Nucleus accumbens (tissue), 56 donors: ENCODE measurements at places on chromosomes 13 and 19.
A peak's percentile ranks its signal among the peaks of the same experiment; 100 is the strongest.

DNA sequence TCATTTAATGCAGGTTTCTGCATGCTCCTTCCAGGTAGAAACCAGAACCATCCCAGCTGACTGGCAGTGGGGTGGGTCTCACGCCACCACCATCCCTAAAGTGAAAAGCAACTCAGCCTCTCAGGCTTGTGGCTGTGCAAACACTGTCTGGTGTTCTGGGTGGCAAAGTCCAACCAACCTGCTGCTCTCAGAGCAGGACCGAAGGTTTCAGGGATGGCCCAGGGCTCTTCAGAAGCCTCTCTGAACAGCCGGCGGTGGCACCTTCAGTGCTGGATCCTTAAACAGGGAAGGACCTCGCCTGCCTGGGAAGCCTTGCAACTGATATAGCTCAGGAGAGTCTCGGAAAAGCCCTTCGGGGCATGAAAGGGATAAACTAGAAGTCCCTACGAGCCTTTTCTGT lies 100.8 kb downstream of the COL4A1 start:
- no peak for DNase-seq

- no peak for DNase-seq
These were observed 11.8 kb downstream of the RASA3 start for GRCh38 chr13:114120591-114121011.

- no peak for DNase-seq
These were observed 66.1 kb downstream of the ATP7B start for GRCh38 chr13:51945149-51945548.

DNA sequence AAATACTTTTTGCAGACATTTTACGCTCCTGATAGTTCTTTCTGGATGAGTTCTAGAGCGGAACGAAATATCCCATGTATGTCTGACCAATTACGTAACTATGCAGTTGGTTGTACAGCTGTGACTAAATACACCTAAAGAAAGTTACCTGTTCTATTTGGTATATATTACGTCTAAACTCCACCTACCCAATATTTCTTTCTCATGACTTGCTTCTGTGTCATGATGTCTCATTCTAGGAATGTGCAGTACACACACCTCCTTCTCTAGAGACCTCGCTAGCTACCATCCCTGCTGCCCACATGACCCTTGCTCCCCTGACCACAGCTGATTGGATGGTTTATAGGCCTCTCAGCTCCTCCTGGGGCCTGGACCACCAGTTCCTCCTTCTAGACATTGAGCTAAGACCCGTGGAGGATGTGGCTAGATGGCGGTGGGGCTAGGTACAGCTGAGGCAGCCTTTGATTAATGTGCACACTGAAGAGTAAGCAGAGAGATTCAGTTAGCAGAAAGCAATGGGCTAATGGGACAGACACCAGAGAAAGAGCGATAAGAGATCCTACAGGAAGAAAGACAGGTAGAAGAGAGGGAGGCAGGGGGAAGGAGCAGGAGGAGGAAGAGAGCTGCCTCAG lies 422.1 kb downstream of the COG6 start:
- DNase-seq, result no peak

DNA sequence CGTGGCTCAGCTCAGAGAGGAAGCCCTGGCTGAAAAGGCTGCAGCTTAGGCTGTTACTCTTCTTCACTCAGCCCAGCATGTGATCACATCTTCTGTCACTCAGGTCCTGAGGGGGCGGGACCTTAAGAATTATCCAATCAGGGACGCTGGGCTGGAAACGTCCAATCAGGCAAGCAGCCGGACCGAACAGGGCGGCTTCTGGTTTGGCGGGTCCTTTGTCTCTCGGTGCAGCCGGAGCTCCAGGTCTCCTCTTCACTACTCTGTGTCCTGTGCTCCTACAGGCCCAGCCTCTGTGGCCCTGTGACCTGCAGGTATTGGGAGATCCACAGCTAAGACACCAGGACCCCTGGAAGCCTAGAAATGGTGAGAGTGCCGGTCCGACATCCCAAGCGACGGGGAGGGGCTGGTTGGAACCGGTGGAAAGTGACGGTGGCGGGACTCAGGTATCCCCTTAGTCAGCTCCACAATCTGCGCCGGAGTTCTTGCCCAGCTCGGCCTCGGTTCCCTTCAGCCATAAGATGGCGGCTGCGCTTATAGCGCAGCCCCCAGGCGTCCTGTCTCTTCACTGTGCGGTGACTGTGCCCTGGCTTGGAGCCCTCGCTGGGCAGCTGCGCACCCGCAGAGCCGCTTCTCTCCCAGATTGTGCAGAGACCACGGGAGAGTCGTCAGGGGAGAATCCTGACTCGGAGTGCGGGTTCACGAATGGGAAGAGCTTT lies at the start of gene ZNF93:
Gene ZNF93, plus strand, starts transcription at position 218 of the 716 bp plus-strand sequence. Its CDS starts 143 bp downstream, at position 361.
- peak; percentile 83 for DNase-seq

GRCh38 chr19:16112778-16113177 lies 1.1 kb downstream of the RAB8A start:
- DNase-seq, result no peak

GRCh38 chr19:18167975-18168645 lies 5.5 kb upstream of the IFI30 start:
- DNase-seq, result no peak

DNA sequence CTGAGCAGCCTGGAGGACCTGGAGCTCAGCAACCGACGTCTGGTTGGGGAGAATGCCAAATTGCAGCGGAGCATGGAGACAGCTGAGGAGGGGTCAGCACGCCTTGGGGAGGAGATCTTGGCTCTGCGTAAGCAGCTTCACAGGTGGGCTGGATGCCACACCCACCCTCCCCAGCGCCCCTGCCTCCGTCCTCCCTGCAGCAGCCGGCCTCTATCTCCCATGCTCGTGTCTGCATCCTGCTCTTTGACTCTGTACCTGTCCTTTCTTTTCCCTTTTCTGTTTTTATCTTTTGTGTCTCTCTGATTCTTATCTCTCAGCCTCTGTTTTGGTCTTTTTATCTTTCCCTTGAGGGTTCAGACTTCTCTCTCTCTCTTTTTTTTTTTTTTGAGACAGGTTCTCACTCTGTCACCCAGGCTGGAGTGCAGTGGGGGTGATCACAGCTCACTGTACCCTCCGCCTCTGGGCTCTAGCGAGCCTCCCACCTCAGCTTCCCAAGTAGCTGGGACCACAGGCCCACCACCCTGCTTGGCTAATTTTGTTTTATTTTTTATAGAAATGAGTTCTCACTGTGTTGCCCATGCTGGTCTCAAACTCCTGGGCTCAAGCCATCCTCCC lies 10.1 kb downstream of the KASH5 start:
- DNase-seq, result no peak

DNA sequence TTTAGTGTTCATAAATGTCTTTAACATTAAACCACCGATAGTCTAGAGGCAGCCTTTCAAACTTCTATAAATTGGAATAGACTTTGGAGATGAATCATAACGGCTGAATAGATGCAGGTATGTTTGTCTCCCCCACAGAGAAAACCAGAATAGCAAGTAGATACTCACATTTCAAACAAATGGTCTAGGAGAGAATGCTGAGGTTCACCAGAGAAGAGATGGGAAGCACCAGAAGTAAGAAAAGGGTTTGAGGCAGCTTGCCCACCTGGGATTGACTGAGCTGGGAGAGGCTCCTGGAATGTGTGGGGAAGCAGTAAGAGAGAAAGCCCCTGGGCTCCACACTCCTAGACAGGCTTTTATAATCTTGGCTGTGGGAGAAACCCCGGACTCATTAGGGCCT lies 6.4 kb downstream of the IGFL3 start:
- DNase-seq, result no peak

- no peak for DNase-seq
These were observed 83.4 kb downstream of the GPC6 start for GRCh38 chr13:93309886-93310523.

DNA sequence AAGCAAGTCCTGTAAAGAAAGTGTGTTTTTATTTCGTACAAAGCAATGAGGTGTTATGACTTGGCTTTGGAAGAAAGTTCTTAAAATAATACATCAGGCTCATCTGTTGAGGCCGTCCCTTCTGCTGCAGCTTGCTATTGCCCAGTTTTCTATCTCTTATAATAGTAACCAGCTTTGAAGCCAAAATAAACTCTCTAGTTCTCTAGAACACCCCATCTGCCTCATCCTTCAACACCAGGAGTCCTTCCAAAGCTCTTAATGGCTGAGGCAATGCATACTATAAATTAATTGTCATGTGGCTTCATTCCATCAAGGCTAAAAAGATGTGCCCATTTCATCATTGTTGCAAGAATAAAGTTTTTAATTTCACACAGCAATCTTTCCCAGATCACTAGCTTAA lies 49.4 kb upstream of the IPO5 start:
- DNase-seq, result no peak

GRCh38 chr13:28179974-28180373 lies 41.6 kb downstream of the PAN3 start:
- DNase-seq, result no peak

GRCh38 chr19:16041299-16041990 lies 34.9 kb upstream of the TPM4 start:
- peak; percentile 67 for DNase-seq

- DNase-seq, result no peak
These were observed 17.1 kb downstream of the MIER2 start for GRCh38 chr19:327291-328024.

GRCh38 chr19:42420055-42420544 lies 7.1 kb downstream of the LIPE start:
- DNase-seq, result no peak

- DNase-seq, result no peak
These were observed 682 bp downstream of the ATP4A start for GRCh38 chr19:35562776-35563175.

DNA sequence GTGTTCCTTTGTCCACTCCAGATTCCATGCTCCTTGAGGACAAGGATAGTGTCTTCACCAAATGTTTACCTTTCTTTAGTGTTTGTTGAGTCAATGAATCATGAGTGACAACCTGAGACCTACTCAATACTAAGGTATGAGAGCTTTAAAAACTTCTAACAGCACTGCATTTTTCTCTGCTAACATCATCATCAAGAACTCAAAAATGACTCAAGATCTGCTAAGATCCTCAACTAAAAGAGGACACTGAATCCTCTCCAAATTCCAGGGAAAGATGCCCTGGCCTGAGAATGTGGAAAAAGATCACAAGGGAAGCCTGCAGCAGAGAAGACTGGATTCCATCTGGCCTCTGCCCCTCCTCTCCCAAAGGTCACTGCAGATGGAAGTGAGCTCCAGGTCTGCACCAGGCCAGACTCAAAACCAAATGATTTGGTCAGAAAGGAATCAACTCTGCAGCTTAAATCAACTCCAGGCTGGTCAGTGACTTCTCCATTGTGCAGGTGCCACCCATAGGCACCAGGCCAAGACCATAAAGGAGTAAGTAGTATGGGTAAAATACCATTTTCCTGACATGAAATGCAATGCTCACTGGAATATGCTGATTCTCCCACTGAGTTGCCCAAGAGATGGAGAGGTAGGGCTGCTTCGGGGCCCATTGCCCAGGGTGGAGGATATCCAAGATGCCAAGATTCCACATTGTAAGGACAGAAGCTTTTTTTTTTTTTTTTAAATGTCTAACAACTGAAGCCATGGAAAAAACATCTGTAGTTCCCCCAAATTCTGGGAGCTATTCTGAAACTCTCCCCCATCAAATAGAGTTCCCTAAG lies 89.5 kb upstream of the DOCK9 start:
- DNase-seq, result no peak

GRCh38 chr13:98451676-98452470 lies 125.0 kb downstream of the STK24 start:
- DNase-seq, result peak; percentile 46

DNA sequence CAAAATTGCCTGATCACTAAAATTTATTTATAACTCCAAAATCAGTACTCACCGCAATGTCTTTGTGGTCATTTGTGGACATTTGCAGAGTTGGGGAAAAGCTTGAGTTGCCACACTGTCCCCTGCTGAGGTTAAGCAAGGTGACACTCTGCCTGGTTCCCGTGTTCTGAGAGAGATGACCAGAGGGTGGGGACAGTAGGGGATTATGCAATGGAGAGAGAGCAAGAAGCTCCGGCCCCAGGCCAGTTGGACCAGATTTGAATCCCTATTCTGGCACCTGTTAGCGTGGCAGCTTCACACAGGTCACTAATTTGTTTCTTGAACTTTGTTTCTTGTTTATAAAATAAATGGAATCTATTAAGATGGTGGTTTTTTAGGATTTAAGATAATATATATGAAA lies 17.8 kb downstream of the ERCC5 start:
- no peak for DNase-seq

GRCh38 chr13:48975101-48975855 lies 434 bp upstream of the FNDC3A start:
- DNase-seq, result peak; percentile 32

GRCh38 chr19:49987159-49987698 lies 26.3 kb upstream of the SIGLEC11 start:
- peak; percentile 27 for DNase-seq

- DNase-seq, result no peak
These were observed 1.0 kb upstream of the ETHE1 start for GRCh38 chr19:43527860-43528622.

DNA sequence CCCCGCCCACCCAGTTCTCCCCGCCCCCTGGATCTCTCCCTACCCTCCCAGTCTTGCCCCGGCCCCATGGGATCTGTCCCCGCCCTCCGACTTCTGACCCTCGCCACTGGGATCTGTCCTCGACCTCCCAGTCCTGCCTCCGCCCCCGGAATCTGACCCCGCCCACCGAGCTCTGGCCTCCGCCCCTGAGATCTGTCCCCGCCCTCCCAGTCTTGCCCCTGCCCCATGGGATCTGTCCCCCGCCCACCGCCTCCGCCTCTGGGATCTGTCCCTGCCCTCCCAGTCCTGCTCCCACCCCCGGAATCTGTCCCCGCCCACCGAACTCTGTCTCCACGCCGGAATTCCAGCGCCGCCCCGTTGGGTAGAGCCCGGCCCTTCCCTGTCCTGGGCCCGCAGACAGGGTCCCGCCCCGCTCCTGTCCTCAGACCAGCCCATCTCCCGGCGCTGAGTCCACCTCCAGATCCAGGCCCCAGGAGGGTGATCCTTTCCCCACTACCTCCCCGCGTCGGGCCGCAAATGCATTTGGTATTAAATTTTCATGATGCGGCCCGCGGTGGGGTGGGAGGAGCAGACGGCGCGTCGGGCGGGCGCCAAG lies 1.5 kb upstream of the SLC17A7 start:
- no peak for DNase-seq

- no peak for DNase-seq
These were observed 20.7 kb downstream of the SH3GL1 start for GRCh38 chr19:4379383-4380253.

GRCh38 chr13:33508060-33508459 lies 222.5 kb upstream of the STARD13 start:
- no peak for DNase-seq

DNA sequence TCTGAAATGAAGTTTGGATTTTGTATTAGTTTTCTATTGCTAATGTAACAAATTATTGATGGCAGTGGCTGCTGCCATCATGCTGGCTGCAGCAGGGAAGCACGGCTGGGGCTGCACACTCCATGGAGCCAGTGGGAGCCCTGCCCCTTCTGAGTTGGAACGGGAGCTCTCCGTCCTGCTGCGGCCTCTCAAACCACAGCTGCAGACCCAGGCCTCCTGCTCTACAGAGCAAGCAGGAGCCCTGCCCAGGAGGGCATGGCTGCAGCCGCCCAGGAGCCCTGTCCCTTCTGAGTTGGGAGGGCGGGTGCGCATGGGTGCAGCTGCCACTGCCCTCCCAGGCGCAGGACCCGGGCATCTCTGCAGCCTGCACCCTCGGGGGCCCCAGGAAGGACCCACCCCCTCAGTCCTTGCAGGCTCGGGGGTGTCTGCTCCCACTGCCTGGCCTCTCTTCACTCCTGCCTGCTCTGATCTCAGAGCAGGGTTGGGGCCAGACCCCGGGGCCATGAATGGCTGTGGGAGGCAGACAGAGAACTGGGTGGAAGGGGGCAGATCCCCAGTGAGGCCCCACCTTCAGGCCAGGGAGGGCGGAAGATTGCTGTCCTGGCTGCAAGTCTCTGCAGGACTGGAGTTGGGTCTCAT lies 21.0 kb upstream of the ESD start:
- no peak for DNase-seq
